ENCODE measurements at places on chromosomes 5 and 9. TPM values are rescaled to one million over a fixed set of nuclear protein-coding genes. Genes with fewer than 3 reads are reported as not detected.

DNA sequence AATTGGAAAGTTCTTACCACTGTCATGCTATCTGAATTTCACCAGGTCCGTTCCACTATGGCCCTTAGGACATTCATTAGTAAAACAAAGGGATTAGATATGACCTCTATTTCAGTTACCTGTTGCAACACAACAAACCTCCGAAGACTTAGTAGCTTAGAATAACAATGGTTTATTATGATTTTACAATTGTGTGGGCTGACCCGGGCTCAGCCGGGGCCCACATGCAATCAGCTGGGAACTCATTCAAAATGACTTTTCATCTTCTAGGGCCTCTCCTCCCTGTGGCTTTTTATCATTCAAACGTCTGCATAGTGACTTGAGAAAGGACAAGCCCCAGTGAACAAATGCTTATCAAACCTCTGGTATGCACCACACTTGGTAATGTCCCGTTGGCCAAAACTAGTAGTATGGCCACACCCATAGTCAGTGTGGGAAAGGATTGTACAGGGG lies 2.3 kb upstream of the FBXW11 start:
- peaks cover 43% of the 10 kb centered on the region for H3K4me1 ChIP-seq
- H3K4me3 ChIP-seq: no peak overlapping the region
- H3K27ac ChIP-seq: no peak overlapping the region
- H3K36me3 ChIP-seq: peaks cover 34% of the 10 kb centered on the region

- no peaks in the 10 kb centered on the region for H3K27me3 ChIP-seq
- no peak for DNase-seq
These were observed 33.5 kb downstream of the ABLIM3 start for GRCh38 chr5:149174847-149175234.

The GRXCR2 gene
- total RNA-seq: not detected

The FOXD4 gene
- 1.7 TPM for total RNA-seq

DNA sequence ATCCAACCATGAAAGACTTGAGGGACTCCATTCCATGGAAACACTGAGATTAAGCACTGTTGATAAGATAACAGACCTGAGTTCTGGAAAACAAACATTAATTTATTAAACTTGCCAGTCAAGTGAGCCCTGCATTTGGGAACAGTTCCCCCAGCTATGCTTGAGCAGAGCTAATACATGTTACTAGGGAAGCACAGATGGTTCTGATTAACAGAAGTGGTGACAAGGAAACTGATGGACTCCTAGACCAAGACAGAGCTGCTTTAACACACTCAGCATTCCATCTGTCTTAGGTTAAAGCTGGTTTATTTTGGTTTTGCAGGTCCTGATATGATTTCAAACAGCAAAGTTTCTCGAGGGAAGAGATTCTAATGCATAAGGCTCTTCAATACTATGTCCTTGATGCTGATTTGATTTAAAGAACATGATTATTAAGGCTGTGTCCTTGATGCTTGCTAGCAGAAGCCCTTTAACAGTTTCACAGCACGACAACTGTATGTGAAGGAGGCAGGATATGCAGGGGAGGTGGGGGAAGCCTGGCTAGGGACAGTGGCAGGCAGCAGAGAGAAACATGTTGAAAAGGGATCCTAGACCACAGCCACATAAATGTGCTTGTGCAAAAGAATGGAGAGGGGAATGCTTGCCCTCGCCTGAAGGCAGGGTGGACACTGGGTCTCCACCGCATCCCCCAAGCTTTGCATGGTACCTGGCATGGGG lies 66.2 kb downstream of the ACTBL2 start:
- H3K4me3 ChIP-seq: no peak overlapping the region
- DNase-seq: no peak
- no peaks in the 10 kb centered on the region for H3K27me3 ChIP-seq
- H3K27ac ChIP-seq: no peak overlapping the region
- peaks cover 10% of the 10 kb centered on the region for H3K4me1 ChIP-seq

DNA sequence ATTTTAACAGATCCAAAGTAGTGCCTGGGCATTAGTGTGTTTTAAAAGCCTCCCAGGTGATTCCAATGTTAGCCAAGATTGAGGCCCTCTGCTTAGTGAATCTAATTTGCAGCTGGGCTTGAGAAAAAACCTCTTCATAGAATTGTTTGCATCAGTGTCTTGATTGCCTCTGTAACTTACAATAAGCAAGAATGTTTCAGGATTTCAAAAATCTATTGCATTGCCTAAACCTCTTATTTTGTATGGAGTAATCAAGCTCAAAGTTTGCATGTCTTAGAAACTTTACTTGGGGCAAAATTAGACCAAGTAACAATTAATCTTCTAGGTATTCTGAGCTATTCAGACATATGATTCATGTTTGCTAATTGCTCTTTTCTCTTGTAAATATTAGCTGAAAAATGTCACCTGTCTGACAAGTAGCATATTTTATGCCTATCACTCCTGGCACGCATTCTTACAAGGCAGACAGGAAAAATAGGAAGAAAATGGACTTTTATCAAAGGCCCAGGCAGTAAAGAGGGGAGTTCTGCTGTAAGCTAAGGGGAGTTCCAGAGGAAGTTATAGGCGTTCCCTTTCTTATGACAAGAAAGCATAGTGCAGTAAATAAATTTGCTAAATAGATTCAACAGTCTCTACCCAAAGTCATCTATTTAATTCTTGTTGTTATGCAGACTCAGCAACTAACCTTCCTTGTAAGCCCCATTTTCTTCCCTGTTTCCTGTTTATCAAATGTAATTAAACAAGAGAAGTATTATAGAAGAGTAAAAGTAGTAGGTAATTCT lies 21.0 kb downstream of the PDCD1LG2 start:
- H3K36me3 ChIP-seq: no peaks in the 10 kb centered on the region
- H3K27ac ChIP-seq: no peak overlapping the region
- no peak for DNase-seq
- H3K27me3 ChIP-seq: no peaks in the 10 kb centered on the region
- no peaks in the 10 kb centered on the region for H3K4me1 ChIP-seq

The IFNK gene
- not detected for total RNA-seq

- no peaks in the 10 kb centered on the region for H3K4me1 ChIP-seq
- no peaks in the 10 kb centered on the region for H3K36me3 ChIP-seq
- no peak overlapping the region for H3K27ac ChIP-seq
- DNase-seq: no peak
- H3K27me3 ChIP-seq: no peaks in the 10 kb centered on the region
These were observed 42.3 kb upstream of the DHFR start for GRCh38 chr5:80697100-80697499.

DNA sequence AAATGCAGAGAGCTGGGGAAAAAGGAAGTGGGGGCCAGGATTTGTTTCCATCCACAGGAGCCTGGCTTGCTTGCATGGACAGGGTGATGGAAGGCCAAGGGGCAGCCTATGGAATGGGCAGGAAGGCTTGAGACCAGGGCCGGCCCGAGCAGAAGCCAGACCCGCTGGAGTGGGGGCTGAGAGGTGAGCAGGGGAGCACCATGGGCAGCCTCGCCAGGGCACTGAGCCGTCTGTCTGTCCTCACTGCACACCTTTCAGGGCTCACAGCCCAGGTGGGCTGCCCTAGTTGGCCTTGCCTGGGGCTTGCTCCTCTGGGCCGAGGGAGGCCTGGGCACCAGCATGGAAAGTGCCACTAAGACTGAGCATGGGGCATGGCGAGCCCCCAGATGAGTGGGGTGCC lies 58.6 kb upstream of the CNOT6 start:
- H3K4me1 ChIP-seq: peaks cover 6% of the 10 kb centered on the region
- DNase-seq: no peak
- no peaks in the 10 kb centered on the region for H3K36me3 ChIP-seq

GRCh38 chr5:13745508-13745907 lies 199.0 kb downstream of the DNAH5 start:
- H3K4me3 ChIP-seq: no peak overlapping the region
- H3K27ac ChIP-seq: no peak overlapping the region
- no peaks in the 10 kb centered on the region for H3K4me1 ChIP-seq

DNA sequence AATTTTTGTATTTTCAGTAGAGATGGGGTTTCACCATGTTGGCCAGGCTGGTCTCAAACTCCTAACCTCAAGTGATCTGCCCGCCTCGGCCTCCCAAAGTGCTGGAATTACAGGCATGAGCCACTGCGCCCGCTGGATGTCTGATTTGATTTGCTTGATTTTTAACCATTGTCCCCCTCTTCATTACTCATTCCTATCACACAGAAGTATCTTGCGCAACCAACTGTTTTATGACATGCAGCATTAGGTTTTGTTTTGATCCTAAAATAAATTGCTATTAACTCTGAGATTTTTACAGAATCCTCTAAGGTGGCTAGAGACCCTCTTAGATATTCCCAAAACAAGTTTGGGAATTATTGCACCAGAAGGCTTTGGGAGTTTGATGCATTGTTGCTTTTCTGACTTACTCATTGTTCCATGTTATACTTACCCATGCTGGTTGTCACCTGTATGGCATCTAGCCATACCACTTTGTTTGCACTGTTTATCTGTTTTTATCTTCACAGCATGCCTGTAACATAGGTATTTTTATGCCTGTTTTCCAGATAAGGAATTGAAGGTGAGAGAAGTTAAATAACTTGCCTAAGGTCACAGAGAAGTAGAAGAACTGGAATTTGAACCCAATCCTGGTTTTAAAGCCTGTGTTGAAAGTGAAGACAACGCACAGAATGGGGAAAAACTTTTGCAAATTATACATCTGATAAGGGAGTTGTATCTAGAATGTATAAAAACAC lies 35.9 kb upstream of the PWWP2A start:
- no peak overlapping the region for H3K27ac ChIP-seq
- no peaks in the 10 kb centered on the region for H3K36me3 ChIP-seq
- peaks cover 12% of the 10 kb centered on the region for H3K4me1 ChIP-seq
- H3K4me3 ChIP-seq: no peak overlapping the region
- peak; percentile 30 for DNase-seq
